ENCODE measurements at places on chromosomes 2 and 18. TPM values are rescaled to one million over a fixed set of nuclear protein-coding genes. Genes with fewer than 3 reads are reported as not detected.

Gene DYSF
- 212 TPM for total RNA-seq

Gene RTKN
- total RNA-seq = 5.6 TPM

Gene TCF23
- not detected for total RNA-seq

Gene LINC00305
- not detected for total RNA-seq

Gene RGPD3
- 0.13 TPM for total RNA-seq

Gene FIGN
- 0.13 TPM for total RNA-seq

Gene ABCG5
- not detected for total RNA-seq

Gene EVX2
- total RNA-seq = not detected

Gene SPR
- 37.6 TPM for total RNA-seq

Gene POTEC
- total RNA-seq = not detected

Gene CDK5R2
- not detected for total RNA-seq

Gene VIT
- total RNA-seq = not detected

Gene CPS1
- 1.5 TPM for total RNA-seq

Measured in mammary microvascular endothelial cell (primary cell).